ENCODE measurements at places on chromosomes 6 and 20. TPM values are rescaled to one million over a fixed set of nuclear protein-coding genes. Genes with fewer than 3 reads are reported as not detected.

The NHSL1 gene
- 4.4 TPM for polyA plus RNA-seq

The SIGLEC1 gene
- 2.4 TPM for polyA plus RNA-seq

DNA sequence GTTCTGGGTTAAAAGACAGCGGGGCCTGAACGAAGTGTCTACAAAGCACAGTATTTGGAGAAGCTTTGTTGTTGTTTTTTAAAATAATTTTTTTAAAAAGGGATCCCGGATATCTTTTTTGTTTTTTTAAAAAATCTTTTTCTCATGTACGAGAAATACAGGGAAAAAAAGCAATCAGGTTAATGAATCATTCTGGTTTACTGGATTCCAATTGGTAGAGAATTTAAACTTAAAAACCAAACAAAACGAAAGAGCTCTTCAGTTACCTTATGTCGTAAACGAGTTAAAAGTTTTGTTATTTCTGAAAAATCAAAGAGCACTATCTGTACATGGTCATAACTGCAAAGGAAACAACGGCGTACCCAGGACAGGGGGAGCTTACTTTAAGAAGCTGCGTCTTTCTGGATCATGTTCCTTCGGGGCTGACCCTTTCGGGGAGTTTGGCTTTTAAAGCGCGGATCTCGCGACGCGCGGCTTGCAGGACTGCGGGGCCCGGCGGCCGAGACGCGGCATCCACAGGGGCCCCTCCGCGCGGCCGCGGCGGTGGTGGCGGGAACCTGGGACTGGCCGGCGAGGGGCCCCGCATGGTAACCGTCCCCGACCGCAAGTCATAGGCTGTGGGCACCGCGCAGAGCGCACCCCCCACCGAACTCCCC is 927 bp downstream of the IL20RA start:
- DNase-seq = peak; percentile 69
- H3K27ac ChIP-seq = no peak overlapping the region
- H3K4me3 ChIP-seq = peak overlapping the region; percentile 63
- no peaks in the 10 kb centered on the region for H3K36me3 ChIP-seq
- no peaks in the 10 kb centered on the region for H3K4me1 ChIP-seq

GRCh38 chr20:31620246-31620645 is 15.2 kb downstream of the ID1 start:
- H3K4me3 ChIP-seq = no peak overlapping the region
- no peak for DNase-seq
- H3K27me3 ChIP-seq = no peaks in the 10 kb centered on the region
- no peak overlapping the region for H3K27ac ChIP-seq
- no peaks in the 10 kb centered on the region for H3K4me1 ChIP-seq
- no peaks in the 10 kb centered on the region for H3K36me3 ChIP-seq

The ECHDC1 gene
- polyA plus RNA-seq = 76.7 TPM

DNA sequence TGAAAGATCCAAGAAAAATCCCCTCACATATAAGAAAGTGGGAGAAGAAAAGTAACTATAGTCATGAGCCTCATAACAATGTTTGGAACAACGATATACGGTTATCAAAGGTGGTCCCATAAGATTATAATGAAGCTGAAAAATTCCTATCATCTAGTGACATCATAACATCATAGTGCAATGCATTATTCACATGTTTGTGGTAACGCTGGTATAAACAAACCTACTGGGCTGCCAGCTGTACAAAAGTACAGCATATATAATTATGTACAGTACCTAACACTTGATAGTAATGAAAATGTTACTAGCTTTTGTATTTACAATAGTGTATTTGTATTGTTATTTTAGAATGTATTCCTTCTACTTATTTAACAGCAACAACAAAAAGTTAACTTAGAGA is 240.7 kb downstream of the RNGTT start:
- DNase-seq = no peak
- no peaks in the 10 kb centered on the region for H3K27me3 ChIP-seq
- no peaks in the 10 kb centered on the region for H3K4me1 ChIP-seq
- H3K36me3 ChIP-seq = no peaks in the 10 kb centered on the region
- H3K4me3 ChIP-seq = no peak overlapping the region
- H3K27ac ChIP-seq = no peak overlapping the region

DNA sequence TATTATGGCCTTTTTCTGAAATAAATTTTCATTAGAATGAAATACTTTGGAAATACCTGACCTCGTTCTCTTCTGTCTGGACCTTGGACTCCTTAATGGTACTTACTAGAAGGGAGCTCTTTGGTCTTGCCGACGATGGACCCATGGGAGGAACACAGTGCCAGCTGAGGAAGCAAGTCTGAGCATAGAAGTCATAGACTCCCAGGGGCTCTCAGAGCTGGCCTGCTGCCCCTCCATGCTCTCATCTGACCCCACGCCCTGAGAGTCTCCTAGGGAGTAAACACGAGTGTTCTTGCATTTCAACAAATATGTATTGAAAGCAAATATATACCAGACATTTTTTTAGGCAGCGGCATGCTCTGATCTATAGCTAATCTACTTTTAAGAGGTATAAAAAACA is 87.8 kb downstream of the PLEKHG1 start:
- no peak overlapping the region for H3K27ac ChIP-seq
- no peak for DNase-seq
- no peak overlapping the region for H3K4me3 ChIP-seq
- no peaks in the 10 kb centered on the region for H3K27me3 ChIP-seq
- peaks cover 2% of the 10 kb centered on the region for H3K4me1 ChIP-seq
- H3K36me3 ChIP-seq = no peaks in the 10 kb centered on the region

GRCh38 chr6:166494757-166495486 is 91.6 kb downstream of the RAMACL start:
- no peak overlapping the region for H3K27ac ChIP-seq
- H3K36me3 ChIP-seq = no peaks in the 10 kb centered on the region
- no peaks in the 10 kb centered on the region for H3K27me3 ChIP-seq
- no peak overlapping the region for H3K4me3 ChIP-seq
- H3K4me1 ChIP-seq = peaks cover 6% of the 10 kb centered on the region

- H3K27ac ChIP-seq = no peak overlapping the region
- no peak overlapping the region for H3K4me3 ChIP-seq
- H3K27me3 ChIP-seq = no peaks in the 10 kb centered on the region
- H3K4me1 ChIP-seq = no peaks in the 10 kb centered on the region
Observed at GRCh38 chr6:17096652-17097051, 5.2 kb upstream of the STMND1 start.

The SLC32A1 gene
- polyA plus RNA-seq = not detected

The LST1 gene
- polyA plus RNA-seq = 14.8 TPM

DNA sequence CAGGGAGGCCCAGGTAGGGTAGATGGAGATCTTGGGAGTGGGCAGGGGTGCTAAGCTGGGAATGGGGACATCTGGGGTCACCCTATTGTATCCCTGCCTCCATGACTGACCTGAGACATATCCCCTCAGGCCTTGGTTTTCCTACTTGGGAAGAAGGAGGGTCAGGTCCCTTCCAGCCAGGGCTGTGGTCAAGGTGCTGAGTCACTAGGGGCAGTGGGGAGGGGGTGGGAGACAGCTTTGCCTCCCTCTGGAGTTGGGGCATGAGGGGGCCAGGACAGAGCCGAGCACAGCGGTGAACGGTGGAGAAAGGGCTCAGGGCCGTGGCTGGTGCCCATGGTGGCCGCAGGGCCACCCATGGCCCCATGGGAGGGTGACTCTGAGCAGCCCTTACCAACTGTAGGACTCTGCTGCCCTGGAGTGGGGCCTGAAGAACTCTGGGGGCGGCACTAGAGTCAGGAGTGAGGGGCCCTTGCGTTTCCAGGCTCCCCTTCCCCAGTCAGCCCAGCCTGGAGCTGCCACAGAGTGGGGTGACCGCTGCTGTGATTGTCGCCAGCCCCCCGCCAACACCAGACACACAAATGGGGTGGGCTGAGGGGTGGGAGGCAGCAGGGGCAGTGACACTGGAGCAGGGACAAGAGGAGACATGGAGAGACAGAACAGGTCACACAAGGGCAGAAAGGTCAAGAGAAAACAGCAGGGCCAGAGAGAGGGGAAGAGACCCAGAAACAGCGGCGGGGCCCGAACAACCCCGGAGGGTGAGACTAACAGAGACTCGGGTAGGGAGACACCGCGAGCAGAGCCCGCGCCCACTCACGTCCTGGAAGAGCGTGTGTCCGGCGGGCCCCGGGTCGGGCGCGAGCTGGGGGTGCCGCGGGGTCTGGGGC is 576 bp downstream of the NECAB3 start:
- H3K27me3 ChIP-seq = no peaks in the 10 kb centered on the region
- H3K27ac ChIP-seq = no peak overlapping the region
- peak overlapping the region; percentile 84 for H3K4me3 ChIP-seq
- no peak for DNase-seq
- H3K4me1 ChIP-seq = no peaks in the 10 kb centered on the region

All from kidney (tissue), 22 donors.